Left renal pelvis (tissue), 4 donors: ENCODE measurements at places on chromosomes 1 and 21.
A peak's percentile ranks its signal among the peaks of the same experiment; 100 is the strongest.

DNA sequence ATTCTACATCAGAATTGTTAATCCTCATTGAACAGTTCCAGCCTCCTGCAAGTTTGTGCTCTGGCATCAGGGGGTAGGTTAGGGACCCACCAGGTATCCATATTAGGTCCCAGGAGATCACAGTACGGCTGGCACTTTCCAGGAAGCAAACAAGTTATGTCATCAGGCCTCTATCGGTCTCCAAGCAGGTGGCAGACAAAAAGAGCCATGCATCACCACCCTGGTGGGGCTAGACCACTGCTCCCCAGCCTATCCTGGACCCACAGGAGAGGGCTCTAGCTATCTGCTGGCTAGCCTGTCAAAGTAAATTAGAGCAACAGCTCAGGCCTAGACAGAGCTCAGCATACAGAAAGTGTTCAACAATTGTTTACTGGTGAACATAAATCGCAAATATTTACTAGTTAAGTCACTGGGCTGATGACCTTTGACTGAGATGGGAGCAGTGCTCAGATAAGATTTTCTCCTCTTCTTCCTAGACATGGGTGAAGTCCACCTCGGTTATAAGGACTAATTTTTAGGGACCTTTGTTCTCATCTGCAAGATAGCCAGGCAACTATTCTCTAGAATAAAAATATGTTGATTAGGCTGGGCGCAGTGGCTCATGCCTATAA, 6.4 kb downstream of the NUAK2 start:
- no peak for DNase-seq

DNA sequence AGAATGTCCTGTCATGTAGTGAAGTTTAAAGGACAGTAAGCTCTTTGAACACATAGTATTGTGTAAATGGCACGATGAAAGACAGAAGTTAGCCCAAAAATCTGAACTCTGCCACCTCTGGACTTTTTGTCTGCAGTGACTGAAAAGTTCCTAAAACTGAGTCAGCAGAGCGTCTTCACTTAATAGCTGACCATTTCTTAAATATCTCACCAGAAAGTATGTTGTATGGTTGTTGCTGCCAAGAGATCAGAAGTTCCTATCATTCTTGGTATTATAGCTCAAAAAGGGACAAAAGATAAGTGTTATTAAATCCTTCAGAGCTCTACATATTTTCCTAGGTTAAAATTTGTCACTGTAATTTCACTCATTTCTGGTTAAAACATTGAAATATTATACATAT, 1003.0 kb downstream of the TTLL7 start:
- no peak for DNase-seq

- no peak for DNase-seq
These were observed 49.1 kb downstream of the ATP2B4 start for GRCh38 chr1:203675596-203676347.

- no peak for DNase-seq
These were observed 8.8 kb upstream of the NLRP3 start for GRCh38 chr1:247407180-247407616.

DNA sequence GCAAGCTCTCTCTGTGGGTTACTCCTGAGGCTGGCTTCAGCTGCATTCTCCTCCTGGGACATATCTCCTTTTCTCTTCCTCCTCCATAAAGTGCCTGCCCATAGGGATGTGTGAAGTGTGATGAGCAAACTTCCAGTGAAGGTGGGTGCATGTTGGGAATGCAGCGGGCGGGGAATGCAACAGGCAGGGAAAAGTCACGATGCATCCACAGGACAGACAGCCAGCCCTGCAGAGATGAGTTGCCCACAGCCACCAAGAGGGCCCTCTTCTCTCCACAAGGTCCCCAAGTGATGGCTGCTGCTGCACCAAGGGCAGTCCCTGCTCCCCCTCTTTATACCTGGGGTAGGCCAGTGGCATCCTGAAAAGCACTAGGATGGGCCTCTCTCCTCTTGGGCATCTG, 33.6 kb upstream of the RNF187 start:
- DNase-seq, result no peak

GRCh38 chr1:183986941-183987340, 50.6 kb downstream of the COLGALT2 start:
- no peak for DNase-seq

DNA sequence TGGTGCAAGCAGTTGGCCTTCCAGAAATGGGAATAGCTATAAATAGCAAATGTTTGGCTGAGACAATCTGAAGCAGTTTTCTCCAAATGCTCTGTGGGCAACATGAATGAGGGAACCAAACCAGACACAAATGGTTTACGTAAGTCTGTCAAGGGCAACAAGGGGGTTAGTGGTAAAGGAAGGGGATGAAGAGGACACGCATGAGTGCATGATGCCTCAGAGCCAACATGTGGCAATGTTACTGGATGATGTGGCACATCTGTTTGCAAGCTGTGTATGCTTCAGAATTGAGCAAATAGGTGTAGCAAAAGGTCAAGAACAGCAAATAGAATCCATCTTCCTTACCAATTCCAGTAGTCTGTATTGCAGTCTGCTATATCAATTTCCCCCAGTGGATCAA, 76.3 kb upstream of the LMO4 start:
- DNase-seq, result no peak

GRCh38 chr1:10631121-10631810, 156.5 kb downstream of the PEX14 start:
- DNase-seq, result no peak

GRCh38 chr1:83626603-83627002, 372.3 kb downstream of the TTLL7 start:
- DNase-seq, result no peak

DNA sequence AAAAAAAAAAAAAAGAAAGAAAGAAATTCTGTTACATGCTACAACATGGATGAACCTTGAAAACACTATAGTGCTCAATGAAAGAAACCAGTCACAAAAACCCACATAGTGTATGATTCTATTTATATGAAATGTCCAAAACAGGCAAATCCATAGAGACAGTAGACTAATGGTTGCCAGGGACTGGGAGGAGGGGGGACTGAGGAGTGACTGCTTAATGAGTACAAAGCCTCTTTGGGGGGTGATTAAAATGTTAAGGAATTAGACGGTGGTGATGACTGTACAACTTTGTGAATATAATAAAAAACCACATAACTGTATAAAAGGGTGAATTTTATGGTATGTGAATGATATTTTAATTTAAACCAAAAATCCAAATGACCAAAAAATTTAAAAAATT, 116.0 kb upstream of the GUCA2B start:
- DNase-seq, result no peak

- peak; percentile 25 for DNase-seq
These were observed 750 bp downstream of the SYNJ1 start for GRCh38 chr21:32726839-32727686.

GRCh38 chr1:218475275-218475674, 130.1 kb downstream of the TGFB2 start:
- DNase-seq, result no peak
